ENCODE measurements at places on chromosomes 2 and 18.

DNA sequence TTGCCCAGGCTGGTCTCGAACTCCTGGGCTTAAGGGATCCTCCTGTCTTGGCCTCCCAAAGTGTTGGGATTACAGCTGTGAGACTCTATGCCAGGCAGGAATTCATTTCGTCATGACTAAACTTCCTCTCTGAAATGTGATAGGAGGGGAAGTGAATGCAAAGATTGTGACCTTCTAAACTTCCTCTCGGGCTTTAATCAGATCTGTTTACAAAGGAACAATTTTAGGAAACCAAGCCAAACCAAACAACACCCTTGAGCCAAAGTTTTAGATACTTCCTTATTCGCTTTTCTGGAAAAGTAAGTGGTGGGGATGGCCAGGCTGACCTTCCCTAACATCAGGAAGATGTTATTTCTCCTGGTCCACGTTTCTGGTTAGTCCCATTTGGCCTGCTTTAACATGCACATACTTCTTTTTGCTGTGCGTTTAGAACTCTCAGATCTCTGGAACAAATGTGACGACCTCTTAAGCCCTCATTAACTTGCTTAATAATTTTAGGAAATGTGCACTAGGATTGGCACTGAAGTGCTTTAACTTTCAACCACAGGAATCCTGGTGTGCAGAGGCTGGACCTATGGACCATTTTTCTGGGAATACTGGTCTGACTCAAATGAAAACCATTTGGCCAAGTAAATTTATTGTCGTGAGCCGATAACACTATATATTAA, 33.2 kb upstream of the YES1 start:
- DNase-seq, result no peak

DNA sequence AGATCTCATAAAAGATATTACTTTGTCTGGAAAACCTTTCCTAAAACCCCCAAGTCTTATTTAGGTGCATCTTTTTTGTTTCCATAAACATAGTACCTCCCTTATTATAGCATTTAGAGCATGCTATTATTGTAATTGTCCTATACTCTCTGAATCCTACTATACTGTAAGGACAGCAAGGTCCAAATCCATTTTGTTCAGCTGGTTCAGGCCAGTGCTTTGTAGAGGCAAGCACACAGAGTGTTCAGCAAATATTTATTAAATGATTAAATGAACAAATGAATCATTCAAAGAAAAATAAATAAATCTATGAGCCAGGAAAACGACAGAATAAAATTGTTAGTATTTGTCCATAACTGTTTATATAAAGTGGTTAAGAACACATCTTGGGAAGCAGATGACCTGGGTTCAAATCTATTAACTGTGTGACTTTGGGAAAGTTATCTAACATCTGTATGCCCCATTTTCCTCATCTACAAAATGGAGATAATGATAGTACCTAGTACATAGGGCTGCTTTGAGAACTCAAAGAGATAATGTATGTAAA, 86.0 kb downstream of the COL3A1 start:
- no peak for DNase-seq

DNA sequence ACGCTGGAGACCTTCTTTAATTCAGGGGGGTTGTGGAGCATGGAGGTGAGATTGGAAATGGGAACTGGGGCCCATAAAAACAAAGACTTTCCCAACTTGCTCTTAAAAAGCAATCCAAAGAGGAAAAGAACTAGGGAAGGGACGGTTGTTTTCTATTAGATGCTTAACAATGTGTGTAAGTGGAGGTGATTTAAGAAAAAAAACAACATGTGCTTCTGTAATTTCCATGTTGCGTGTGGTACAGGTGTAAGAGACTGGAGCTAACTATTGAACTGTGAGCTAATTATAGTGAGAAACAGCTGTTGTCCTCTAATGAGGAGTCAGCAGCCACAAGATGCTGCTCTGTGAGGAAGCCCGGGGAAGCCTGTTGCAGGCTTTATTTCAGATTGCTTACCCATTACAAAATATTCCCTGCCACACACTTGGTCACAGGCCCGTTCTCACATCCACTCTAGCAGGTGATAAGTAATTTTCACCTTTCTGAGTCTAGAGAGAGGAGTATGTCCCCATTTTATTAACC, 280.6 kb upstream of the PARD3B start:
- DNase-seq, result no peak

- no peak for DNase-seq
These were observed 41.7 kb upstream of the MALL start for GRCh38 chr2:110157153-110157793.

GRCh38 chr2:204039298-204039838, 102.8 kb downstream of the ICOS start:
- DNase-seq, result no peak

DNA sequence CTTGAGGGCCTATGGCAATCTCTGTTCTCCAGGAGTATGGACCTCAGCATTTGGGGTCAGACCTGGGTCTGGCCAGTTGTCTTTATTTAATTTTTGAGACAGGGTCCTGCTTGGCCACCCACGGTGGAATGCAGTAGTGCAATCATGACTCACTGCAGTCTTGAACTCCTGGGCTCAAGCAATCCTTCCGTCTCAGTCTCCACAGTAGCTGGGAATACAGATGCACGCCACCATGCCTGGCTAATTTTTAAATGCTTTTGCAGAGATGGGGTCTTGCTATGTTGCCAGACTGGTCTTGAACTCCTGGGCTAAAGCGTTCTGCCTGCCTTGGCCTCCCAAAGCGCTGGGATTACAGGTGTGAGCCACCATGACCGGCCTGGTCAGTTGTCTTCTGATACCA, 46.4 kb upstream of the INHBB start:
- DNase-seq, result no peak

DNA sequence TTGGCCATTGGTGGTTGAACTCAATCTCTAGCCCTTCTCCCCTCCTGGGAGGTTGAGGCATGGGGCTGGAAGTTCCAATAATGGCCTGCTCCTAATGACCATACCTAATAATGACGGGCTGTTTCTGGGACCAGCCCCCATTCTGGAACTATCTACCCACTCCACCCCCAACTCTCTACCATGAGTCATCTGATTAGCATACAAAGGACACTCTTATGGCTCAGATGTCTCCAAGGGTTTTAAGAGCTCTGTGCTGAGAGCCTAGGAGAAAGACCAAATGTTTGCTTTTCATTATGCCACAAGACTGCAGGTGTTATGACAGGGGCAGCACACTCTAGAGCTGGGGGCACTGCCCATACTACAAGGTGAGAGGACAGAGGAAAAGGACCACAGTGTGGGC, 137.0 kb upstream of the NCKAP5 start:
- no peak for DNase-seq

DNA sequence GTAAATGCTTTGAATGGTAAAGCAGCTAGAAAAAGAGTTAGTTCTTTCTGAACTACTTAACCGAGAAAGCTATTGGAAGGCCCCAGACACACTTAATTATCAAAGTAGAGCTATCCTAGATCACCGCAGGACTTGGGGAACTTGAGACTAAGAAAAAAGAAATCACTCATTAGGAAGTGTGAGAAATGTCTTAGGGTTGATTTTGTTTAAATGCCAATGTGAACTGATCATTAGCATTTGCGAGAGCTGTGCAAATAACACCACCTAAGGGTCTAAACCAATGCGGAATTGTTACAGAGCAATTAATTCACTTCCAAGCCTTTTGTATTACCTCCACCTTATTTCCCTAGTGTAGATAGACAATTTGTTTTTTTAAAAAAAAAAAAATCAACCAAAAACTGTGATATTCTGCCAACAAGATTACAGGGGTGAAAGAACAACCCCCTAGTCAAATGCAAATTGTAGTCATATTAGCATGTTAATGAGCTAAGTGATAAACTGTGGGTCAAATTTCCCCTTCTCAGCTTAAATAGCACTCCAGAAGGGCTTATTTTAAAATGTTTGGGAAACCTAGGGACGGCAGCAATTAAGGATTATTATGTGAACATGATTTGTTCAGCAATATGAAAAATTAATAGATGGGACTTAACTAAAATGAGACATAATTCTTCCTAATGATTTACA, 246.2 kb upstream of the STON1 start:
- no peak for DNase-seq

- DNase-seq, result no peak
These were observed 2.0 kb downstream of the ITGA6 start for GRCh38 chr2:172429301-172429968.

GRCh38 chr2:163173591-163173990, 335.0 kb upstream of the KCNH7 start:
- no peak for DNase-seq

DNA sequence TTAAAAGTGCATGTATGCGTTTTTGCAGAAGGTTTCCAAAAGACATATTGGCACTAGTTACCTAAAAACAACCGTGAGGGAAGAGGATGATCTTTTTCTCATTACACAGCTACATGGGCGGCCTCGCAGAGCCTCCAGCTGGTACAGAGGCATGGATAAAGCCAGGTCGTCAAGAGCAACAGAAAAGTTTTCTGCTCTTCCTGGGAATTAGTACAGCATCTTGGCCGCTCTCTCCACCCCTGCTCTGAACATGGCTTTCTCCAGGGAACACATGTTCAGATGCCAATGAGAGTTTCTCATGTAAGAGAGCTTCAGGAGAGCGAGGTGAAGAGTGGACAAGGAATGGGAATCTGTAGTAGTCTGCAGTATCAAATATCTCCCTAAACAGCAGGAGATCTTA, 108.4 kb downstream of the ZEB2 start:
- DNase-seq, result no peak

Measured in activated effector memory CD4-positive, alpha-beta T cell treated with Interleukin-2 at 50 U/mL for 16 hours (primary cell).